ENCODE measurements at places on chromosomes 6 and 20.

DNA sequence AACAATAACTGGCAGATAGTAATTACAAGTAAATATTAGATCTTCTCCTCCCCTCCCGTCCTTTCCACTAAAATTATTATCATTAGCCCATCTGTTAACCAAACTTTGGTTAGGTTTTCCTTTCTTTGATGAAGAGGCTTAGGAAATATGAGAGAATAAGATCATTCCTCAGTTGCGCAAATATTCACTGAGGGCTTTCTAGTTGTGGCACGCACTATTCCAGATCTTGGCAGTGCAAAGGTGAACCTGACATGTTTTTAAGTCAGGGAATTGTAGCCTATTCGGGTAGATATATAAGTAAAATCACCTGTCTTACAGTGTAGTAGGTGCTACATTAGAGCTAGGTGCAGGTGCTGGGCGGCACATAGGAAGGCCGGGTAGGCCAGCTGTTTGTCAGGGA is 31.1 kb downstream of the RNF217 start:
- DNase-seq: no peak

DNA sequence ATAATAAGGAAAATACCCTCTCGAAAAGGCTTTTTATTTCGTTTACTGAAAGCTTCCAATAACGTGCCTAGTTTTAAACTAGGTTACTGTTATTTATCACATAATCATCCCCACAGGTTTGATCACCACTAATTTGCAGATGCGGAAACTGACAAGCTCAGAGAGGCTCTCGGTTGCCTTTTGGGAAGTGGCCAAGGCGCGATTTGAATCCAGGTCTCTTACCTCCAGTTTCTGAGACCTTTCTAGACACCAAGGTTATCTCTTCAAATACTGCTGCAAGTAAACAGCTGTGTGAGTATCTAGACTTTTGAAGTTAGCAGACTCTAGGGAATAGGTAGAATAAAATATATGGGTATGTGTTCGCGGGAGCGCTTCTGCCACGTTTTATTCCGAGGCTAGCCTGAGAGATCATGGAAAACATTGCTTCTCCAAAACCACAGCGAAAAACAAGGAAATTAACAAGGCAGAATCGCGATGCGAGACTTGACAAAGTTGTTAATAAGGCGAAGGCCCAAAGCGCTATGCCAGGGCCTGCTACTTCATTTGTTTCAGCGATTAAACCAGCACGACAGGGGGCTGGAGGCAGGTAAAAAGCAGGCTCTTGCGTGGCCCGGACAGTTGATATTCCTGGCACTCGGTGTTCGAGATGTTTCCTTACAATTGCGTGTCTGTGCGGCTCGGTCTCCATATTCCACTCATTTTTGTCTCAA is 1.8 kb upstream of the JARID2 start:
- DNase-seq: no peak

- no peak for DNase-seq
Observed at GRCh38 chr6:14312587-14312986, 195.0 kb downstream of the CD83 start.

DNA sequence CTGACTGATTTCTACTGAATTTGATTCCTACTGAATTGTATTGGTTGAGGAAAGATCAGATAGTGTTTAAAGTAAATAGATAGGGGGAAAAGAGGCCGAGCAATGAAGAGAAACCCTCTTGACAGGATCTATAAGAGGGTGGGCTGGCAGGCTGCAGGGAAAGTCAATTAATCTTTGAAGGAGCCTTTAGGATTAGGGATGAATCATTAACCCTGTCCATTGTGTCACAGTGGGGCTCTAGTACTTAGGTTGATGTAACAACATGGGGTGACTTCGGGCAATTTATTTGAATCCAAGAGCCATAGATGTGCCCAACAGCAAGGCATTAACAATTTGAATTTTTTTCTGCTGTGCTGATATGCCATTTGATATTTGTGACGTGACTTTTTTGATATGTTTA is 7.5 kb downstream of the RFX6 start:
- no peak for DNase-seq

DNA sequence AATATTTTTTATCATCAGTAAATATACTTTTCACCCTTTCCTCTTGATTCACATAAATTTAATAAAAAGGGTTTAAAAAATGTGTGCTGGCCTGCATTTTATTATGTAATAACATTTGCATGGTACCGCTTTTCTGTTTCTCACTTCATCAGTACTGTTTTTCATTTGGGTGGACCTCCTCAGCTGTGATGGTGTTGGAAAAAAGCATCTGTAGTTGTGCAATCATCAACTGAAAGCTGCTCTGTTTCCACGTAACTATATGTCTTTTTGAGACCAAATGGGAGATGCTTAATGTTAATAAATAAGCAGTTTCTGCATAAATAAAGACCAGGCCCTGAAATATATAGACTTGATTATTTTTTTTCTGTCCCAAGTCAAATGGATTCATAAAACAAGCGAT is 31.6 kb upstream of the CENPW start:
- no peak for DNase-seq

DNA sequence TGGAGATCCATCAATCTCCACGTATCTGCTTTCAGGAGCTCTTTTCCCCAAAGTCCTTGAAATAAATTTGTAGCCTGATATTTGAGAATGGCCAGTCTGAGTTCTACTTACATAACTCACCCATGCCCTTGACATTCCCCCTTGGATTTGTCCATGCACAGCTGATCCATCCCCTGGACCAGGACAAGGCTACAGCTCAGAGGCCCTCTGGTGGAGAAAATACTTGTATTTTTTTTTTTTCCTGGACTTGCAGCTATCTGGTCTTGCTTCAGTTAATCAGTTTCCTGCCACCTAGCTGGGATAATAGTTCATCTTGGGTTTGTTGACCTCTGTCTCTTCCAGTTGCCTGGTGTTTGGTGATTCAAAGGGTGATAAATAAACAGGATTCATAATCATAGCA is 467.6 kb downstream of the DHX35 start:
- no peak for DNase-seq

DNA sequence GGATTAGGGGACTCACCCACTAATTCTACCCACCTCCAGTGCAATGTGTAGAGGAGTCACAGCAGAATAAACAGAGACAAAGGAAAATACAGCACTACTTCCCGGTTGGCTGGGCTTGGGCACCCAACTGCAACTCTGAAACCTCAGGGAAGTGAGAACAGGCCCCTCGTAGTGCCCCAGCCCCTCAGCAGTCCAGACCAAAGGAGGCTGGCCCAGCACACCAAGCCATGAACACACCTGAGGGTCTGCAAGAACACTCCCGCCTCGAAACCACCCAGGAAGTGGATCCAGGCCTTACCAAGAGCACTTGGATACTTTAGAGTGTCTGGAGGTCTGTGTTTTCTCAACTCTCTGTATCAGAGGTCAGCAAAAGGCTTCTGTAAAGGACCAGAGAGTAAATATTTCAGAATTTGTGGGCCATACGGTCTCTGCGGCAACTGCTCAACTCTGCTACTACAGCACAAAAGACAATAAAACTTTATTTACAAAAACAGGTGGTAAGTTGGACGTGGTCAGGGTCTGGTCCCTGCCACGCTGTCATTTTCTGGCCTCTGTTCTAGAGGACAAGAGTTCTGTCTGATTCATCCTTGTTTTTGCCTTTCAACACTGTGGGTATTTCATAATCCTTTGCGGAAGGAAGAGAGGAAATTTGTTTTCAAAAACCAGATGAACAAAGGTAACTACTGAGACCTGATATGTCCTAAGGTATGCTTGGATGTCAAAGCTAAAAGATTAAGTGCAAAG is 154.6 kb downstream of the PTPRT start:
- no peak for DNase-seq

DNA sequence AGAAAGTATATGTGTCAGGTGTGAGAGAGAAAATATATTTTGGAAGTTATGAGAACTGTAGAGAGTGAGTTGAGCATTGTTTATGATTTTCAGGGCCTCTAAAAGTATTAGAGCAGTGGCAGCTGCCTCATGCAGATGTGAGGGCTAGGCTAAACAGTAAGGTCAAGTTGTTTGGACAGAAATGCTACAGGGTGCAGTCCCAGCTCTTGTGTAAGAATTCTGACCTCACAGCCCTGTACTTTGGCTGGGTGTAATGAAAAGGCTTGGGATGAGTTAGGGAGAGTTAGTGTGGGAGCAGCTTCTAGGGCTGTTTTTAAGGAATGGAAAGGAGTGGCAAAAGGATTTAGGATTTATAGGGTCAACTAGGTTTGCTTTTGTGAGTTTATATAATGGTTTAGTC is 764.8 kb upstream of the ADGRB3 start:
- no peak for DNase-seq
